Esophagus muscularis mucosa (tissue), 4 donors: ENCODE measurements at places on chromosomes 7 and 10. TPM values are rescaled to one million over a fixed set of nuclear protein-coding genes. Genes with fewer than 3 reads are reported as not detected.
A peak's percentile ranks its signal among the peaks of the same experiment; 100 is the strongest.

DNA sequence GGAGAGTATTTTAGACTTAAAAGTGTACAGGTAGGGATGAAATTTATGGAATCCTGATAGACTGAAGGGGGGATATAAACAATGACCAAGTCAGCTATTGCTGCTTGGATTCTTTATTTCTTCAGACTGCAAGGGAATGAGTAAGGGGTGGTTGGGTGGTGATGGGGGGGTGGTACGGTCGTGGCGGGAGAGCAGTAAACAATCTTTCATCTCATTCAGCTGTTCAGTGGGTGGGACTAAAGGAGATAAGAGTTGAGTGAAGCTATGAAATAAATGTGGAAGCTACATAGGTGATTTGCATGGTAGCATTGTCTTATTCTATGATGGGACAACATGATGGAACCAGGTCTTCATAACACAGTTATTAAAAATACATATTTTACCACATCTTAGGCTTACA lies 1.8 kb downstream of the SEPTIN7 start:
- no peak for DNase-seq

GRCh38 chr10:132593389-132593788 lies 55.8 kb downstream of the INPP5A start:
- DNase-seq = no peak

GRCh38 chr10:49784681-49785080 lies 22.6 kb upstream of the OGDHL start:
- DNase-seq = no peak

- DNase-seq = peak; percentile 68
These were observed 39.4 kb upstream of the RET start for GRCh38 chr10:43037440-43037839.

GRCh38 chr7:2425749-2426148 lies 22.3 kb downstream of the CHST12 start:
- DNase-seq = no peak

DNA sequence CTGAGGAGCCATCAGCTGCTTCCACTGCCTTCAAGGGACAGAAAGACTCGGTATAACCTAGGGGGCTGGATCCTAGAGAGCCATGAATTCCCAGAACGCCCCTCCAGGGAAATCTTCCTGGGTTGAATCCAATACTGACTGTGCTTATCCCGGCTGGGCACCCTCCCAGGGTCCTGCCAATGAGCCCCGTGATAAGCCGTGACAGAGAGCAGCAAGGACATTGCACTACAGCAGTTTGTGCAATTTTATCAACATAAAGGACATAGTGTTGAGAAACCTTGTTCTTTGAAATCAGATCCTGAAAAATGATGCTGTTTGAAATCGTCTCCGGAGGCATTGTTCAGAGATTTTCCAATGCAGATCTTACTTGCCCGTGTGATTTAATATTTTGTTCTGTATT lies 18.8 kb downstream of the AKR1B1 start:
- DNase-seq = no peak

DNA sequence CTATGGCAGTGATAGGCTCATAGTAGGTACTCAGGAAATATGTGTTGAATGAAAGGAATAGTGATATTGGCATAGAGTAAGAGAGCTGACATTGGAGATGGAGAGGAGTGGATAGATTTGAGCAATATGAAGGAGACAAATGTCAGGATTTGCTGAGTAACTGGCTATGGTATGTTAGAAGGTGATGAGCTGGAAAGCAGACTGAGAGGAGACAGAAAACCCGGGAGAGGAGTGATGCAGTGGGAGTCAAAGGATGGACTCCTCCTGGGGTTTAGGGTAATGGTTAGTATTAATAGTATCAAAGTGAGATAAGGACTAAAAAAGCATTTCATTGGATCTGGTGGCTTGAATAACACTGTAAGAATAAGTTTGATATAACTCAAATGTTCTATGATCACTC lies 64.8 kb downstream of the CD36 start:
- DNase-seq = no peak

DNA sequence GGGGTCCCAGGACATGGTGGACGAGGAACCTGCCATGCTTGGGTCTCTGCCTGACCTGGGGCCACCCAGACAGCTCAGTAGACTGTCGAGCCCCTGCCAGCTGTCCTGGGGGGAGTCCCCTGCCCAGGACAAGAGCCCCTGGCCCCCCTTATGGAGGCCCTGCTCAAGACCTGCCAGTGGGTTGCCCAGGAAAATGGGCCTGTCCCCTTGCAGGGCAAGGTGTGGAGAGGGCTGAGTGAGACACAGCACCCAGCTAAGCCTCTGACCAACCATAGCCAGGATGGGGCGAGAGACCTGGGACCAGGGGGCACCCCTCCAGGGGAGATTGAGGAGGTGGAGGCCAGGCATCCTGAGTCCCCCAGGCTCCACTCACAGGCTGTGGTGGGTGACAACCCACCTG lies 1.8 kb downstream of the FUOM start:
- DNase-seq = no peak

DNA sequence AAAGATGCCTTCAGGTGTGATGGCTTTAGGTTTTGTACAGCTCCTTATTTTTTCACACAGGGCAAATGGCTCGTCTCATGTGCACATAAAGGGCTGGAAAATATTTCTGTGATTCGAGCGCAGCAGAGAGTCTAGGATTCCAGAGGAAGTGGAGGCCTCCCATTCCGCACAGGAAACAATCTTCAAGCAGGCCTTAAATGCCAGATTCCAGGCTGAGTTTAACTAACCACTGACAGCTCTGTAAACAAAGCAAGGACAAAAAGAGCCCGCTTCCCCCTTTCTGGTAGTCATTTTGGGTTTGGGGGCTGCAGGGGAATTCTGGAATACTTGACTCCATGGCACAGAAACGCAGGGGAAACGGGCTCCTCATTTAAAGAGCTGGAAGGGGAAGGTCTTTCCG lies 87.2 kb downstream of the CALD1 start:
- no peak for DNase-seq

DNA sequence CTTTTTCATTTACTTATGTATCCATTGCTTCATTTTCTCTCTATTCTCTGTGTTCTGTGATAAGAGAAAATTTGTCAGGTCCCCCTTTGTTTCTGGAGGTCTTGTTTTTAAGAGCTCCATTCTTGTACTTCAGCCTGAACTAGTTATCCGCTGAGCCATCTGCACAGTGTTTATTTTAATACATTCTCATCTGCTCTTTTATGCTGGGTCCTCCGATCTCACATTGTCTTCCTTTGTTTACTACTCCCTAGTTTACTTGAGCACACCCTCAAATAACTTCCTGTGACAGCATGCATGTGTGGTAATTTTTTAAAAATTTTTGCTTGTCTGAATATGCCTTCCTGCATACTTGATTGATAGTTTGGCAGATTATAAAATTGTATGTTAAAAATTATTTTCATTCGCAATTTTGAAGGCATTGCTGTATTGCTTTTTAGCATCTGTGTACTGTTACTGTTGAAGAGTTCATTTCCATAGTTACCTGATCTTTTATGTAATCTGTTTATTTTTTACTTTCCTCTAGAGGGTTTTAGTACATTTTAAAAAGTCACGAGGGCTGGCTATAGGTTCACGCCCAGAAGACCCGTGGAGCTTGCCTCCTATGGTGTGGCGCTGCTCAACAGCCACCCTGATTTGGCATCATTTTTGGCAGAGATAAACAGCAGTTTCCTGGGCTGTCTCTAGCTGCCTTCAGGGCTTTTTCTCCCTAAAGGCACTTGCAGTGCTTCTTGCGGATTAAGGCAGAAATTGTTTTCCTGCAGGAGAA lies 31.9 kb downstream of the RSBN1L start:
- peak; percentile 50 for DNase-seq

GRCh38 chr10:128096486-128097199 lies 29.6 kb downstream of the MKI67 start:
- no peak for DNase-seq

GRCh38 chr10:48523820-48524758 lies 80.8 kb downstream of the ARHGAP22 start:
- DNase-seq = no peak

DNA sequence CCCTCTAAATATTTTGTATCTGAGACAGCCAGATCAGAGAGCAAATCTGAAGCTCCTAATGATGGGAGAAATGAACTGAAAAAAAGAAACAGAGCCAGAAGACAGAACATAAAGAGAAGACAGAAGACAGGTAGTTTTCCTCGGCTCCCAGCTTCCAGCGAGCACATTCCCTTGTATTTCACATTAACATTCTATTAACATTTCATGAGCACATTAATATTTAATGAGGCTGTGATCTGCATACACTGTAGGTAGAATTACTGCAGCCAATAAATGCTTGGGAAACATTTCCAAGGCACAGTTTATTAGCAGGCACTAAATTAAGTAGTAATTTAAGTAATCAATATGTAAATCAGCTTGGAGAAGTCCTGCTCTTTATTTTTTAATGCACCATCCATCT lies 349.9 kb downstream of the ELMO1 start:
- DNase-seq = peak; percentile 8

The TMEM270 gene
- not detected for total RNA-seq

The PDZD7 gene
- 0.75 TPM for total RNA-seq

The PDE1C gene
- total RNA-seq = 19.9 TPM

The ARF5 gene
- 140 TPM for total RNA-seq

The CUTC gene
- total RNA-seq = 17.6 TPM

The RNF148 gene
- 0.66 TPM for total RNA-seq

The CCL24 gene
- total RNA-seq = not detected
